ENCODE measurements at places on chromosomes 7 and 10. TPM values are rescaled to one million over a fixed set of nuclear protein-coding genes. Genes with fewer than 3 reads are reported as not detected.
A peak's percentile ranks its signal among the peaks of the same experiment; 100 is the strongest.

- no peaks in the 10 kb centered on the region for H3K27me3 ChIP-seq
- DNase-seq, result no peak
- H3K4me3 ChIP-seq, result no peak overlapping the region
- no peaks in the 10 kb centered on the region for H3K36me3 ChIP-seq
- no peaks in the 10 kb centered on the region for H3K4me1 ChIP-seq
These were observed 361.5 kb upstream of the LRRTM3 start for GRCh38 chr10:66564287-66564686.

DNA sequence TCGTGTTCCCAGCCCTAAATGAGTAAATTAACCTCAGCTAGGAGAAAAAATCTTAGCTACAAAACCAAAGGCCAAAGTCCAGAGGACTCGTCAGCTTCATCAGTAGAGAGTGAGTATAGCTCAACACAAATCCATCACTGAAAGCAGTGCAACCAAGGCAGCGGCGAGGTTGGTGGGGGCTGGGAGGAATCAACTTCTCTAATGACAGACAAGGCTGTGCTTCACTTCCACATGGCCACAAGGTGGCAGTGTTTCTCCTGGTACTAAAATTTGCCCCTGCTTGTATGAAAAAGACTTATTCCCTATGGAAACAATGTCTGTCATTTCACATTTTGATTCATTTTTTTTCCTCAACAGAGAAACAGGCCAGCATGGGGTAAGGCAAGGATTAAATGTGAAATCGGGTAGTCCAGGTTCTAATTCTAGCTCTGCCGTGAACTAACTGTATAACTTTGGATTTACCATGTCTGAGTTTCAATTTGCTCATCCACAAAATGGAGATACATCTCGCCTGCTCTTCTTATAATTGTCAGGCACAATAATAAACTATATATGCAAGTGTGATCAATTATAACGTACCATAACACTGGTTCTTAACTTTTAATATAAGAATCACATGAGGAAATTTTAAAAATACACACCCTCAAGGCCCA, 39.3 kb downstream of the FAS start:
- no peaks in the 10 kb centered on the region for H3K4me1 ChIP-seq
- peak; percentile 57 for DNase-seq
- H3K4me3 ChIP-seq, result no peak overlapping the region
- H3K27ac ChIP-seq, result no peak overlapping the region
- H3K27me3 ChIP-seq, result no peaks in the 10 kb centered on the region

DNA sequence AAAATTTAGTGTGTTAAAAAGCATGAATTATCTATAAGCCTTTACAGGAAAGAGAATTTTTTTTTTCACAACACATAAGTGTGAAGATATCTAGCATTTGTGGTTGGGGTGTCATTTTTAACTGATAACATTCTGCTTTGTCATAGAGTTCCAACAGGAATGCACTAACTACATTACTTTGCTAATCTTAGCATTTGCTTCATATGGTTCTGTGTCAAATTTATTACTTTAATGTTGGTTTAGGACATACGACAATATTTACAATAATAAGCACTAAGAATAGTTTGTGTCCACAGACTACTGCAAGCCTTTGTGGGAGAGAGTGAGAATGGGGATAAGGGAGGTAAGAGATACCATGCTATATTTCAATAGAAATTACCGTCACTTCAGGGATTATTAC, 40.6 kb upstream of the MAGI2 start:
- no peaks in the 10 kb centered on the region for H3K27me3 ChIP-seq
- no peaks in the 10 kb centered on the region for H3K36me3 ChIP-seq
- no peak for DNase-seq
- no peaks in the 10 kb centered on the region for H3K4me1 ChIP-seq
- no peak overlapping the region for H3K4me3 ChIP-seq
- no peak overlapping the region for H3K27ac ChIP-seq

- H3K4me1 ChIP-seq, result peaks cover 45% of the 10 kb centered on the region
- no peak overlapping the region for H3K27ac ChIP-seq
- no peak overlapping the region for H3K4me3 ChIP-seq
- no peak for DNase-seq
- no peaks in the 10 kb centered on the region for H3K27me3 ChIP-seq
- no peaks in the 10 kb centered on the region for H3K36me3 ChIP-seq
These were observed 29.3 kb upstream of the ADD3 start for GRCh38 chr10:109978481-109978880.

GRCh38 chr7:136523571-136523970, 344.9 kb upstream of the CHRM2 start:
- H3K4me1 ChIP-seq, result no peaks in the 10 kb centered on the region
- no peak for DNase-seq
- H3K27ac ChIP-seq, result no peak overlapping the region
- no peaks in the 10 kb centered on the region for H3K27me3 ChIP-seq

- H3K4me3 ChIP-seq, result no peak overlapping the region
- no peak overlapping the region for H3K27ac ChIP-seq
- H3K27me3 ChIP-seq, result no peaks in the 10 kb centered on the region
- H3K36me3 ChIP-seq, result no peaks in the 10 kb centered on the region
- DNase-seq, result no peak
- peaks cover 6% of the 10 kb centered on the region for H3K4me1 ChIP-seq
These were observed 91.0 kb upstream of the CACUL1 start for GRCh38 chr10:118845776-118846175.

POU6F2 gene
- 1.3 TPM for polyA plus RNA-seq

SPDYE1 gene
- polyA plus RNA-seq, result not detected

- H3K36me3 ChIP-seq, result no peaks in the 10 kb centered on the region
- H3K4me3 ChIP-seq, result no peak overlapping the region
- no peaks in the 10 kb centered on the region for H3K27me3 ChIP-seq
- no peak for DNase-seq
- H3K4me1 ChIP-seq, result no peaks in the 10 kb centered on the region
These were observed 125.0 kb downstream of the FOXP2 start for GRCh38 chr7:114539575-114539974.

DNA sequence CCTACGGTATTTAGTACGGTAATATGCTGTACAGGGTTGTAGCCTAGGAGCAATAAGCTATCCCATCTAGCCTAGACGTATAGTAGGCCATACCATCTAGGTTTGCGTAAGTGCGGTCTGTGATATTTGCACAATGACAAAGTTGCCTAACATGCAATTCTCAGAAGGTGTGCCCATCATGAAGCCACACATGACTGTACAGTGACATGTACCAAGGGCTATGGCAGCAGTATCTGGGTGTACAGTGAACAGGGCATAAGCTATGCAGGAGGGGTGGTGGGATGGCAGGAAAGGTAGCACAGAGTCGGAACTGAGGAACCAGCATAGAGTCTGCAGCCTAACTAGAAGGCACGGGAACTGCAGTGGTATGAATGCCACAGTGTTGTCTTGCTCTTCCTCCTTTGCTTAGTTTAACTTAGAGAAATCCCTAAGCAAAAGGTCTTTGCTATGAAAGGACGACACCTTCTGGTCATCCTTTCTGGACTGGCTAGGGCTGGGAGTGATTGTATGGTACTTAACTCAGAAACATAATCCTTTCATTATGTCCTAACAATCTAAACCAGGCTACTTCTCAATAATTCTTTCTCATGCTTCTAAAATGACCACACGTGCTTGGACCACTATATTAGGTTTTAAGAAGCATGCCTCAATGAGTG, 93.5 kb downstream of the DYNC1I1 start:
- peaks cover 4% of the 10 kb centered on the region for H3K27me3 ChIP-seq
- no peaks in the 10 kb centered on the region for H3K36me3 ChIP-seq
- no peak for DNase-seq
- H3K4me1 ChIP-seq, result no peaks in the 10 kb centered on the region
- no peak overlapping the region for H3K27ac ChIP-seq

CADPS2 gene
- 7.7 TPM for polyA plus RNA-seq

- H3K36me3 ChIP-seq, result no peaks in the 10 kb centered on the region
- no peak overlapping the region for H3K27ac ChIP-seq
- H3K4me1 ChIP-seq, result no peaks in the 10 kb centered on the region
- no peak overlapping the region for H3K4me3 ChIP-seq
These were observed 70.4 kb downstream of the GPR158 start for GRCh38 chr10:25245165-25245564.

TDRD1 gene
- 0.08 TPM for polyA plus RNA-seq

NACAD gene
- 1.0 TPM for polyA plus RNA-seq

DNA sequence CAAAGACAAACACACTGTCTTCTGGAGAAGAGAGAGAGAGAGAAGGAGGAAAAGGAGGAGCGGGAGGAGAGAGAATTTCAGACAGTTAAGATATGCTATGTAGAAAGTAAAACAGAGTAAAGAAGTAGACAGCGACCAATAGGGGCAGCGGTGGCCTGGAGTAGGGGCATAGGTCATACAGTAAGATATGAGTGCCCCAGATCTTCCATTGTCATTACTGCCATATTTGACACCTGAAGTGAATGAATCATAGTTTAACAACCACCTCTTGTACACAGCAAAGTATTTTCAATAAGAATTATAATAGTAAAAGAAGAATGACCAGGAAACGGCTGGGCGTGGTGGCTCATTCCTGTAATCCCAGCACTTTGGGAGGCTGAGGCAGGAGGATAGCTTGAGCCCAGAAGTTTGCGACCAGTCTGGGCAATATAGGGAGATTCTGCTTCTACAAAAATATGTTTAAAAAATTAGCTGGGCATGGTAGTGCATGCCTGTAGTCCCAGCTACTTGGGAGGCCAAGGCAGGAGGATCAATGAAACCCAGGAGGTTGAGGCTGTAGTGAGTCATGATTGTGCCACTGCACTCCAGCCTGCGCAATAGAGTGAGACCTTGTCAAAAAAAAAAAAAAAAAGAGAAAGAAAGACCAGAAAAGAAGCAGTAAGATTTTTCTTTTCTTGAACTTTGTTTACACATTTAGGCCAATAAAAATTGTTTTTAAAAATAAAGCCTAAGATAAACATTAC, 77.0 kb upstream of the GPR158 start:
- no peak for DNase-seq
- no peaks in the 10 kb centered on the region for H3K36me3 ChIP-seq
- H3K4me3 ChIP-seq, result no peak overlapping the region
- H3K27ac ChIP-seq, result no peak overlapping the region
- H3K4me1 ChIP-seq, result no peaks in the 10 kb centered on the region

DNA sequence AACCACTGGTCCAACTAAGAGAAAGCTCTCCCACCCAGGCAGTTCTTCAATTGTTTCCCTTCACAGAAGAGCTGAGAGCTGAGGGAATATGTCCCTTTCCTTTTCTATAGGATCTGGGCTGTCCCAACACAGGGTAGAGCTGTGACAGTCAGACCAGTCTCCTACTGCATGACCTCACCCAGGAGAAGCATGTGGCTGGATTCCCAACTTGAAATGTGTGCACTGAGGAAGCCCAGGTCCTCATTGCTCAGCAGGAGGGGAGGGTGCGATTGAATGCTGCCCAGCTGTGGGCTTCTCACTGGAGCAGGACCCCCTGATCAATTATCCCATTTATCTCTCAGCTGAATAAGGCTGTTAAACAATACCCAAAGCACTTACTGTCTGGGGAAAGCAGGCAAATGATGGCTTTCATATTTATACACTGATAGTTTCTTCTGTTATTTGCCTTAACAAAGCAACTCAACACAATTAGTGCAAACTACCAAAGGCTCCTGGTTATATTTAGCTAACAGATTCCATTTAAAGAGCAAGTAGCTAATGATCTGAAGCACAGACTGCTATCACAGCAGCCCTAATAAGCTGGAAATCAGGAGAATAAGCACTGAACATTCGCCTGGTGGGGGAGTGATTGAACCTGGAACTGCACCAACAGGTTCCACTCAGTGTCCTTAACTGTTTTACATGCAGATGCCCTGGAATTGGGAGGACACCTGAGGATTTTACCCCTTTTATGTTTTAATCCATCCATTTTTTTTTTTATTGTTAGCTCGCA, 508.8 kb downstream of the CCSER2 start:
- no peaks in the 10 kb centered on the region for H3K36me3 ChIP-seq
- H3K27ac ChIP-seq, result no peak overlapping the region
- H3K4me1 ChIP-seq, result no peaks in the 10 kb centered on the region
- no peak overlapping the region for H3K4me3 ChIP-seq

DNA sequence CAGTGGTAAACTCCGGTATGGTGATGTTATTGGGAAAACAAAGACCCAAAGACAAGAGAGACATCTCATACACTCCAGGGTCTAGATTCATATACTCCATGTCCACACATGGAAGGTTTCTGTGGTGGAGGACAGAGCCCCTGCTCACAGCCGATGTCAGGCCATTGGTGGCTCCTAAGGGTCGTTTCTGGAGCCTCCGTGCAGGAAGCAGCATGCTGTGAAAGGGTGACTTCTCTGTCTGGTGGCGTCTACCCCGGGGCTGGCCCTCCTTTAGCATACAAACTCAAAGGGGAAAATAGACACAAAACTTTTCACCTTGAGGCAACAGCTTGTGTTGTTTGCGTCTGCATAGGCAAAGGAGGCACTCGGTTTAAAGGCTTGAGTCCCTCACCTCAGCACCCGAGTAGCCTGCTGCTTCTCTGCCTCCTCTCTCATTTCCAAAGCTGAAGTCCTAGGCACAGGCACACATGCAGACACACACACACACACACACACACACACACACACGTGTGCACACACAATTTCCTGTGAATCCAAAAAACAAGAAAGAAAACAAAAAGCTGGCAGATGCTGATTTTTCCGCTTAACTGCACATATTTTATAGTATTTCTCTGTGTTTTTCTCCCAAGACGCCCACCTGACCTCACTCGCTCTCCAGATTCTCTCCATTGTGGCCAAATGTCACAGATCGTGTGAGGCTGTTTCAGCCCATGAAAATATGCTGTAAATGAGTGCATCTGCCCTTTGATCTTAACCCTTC, 601.4 kb upstream of the MGMT start:
- no peak for DNase-seq
- no peaks in the 10 kb centered on the region for H3K36me3 ChIP-seq

SORCS1 gene
- 0.46 TPM for polyA plus RNA-seq

CALHM3 gene
- 1.5 TPM for polyA plus RNA-seq

DNA sequence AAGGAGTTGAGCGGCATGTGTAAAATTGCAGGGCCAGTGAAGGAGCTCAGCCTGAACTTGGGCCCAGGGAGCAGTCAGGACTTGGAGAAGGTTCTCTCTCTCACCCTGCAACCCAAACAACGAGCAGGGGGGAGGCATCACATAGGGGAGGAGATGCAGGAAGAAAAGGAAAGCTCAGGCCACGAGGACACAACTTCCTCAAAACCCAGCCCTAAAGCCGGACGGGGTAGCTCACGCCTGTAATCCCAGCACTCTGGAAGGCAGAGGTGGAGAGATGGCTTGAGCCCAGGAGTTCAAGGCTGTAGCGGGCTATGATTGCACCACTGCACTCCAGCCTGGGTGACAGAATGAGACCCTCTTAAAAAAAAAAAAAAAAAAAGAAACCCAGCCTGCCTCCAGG, 629.1 kb downstream of the PARD3 start:
- no peak overlapping the region for H3K27ac ChIP-seq
- no peak for DNase-seq
- H3K4me3 ChIP-seq, result no peak overlapping the region
- no peaks in the 10 kb centered on the region for H3K4me1 ChIP-seq
- no peaks in the 10 kb centered on the region for H3K27me3 ChIP-seq

SPDYE16 gene
- polyA plus RNA-seq, result 0.19 TPM

PDZD8 gene
- 7.6 TPM for polyA plus RNA-seq

CRPPA gene
- 0.53 TPM for polyA plus RNA-seq

- H3K27ac ChIP-seq, result no peak overlapping the region
- H3K4me1 ChIP-seq, result no peaks in the 10 kb centered on the region
- peak; percentile 57 for DNase-seq
- peaks cover 56% of the 10 kb centered on the region for H3K36me3 ChIP-seq
- no peaks in the 10 kb centered on the region for H3K27me3 ChIP-seq
- no peak overlapping the region for H3K4me3 ChIP-seq
These were observed 40.1 kb downstream of the POLR3A start for GRCh38 chr10:77989081-77989724.

GRCh38 chr10:110210674-110211464, 3.5 kb downstream of the MXI1 start:
- H3K27me3 ChIP-seq, result no peaks in the 10 kb centered on the region
- no peaks in the 10 kb centered on the region for H3K36me3 ChIP-seq
- peak overlapping the region; percentile 60 for H3K4me3 ChIP-seq
- peak; percentile 95 for DNase-seq
- peak overlapping the region; percentile 91 for H3K27ac ChIP-seq
- peaks cover 24% of the 10 kb centered on the region for H3K4me1 ChIP-seq
